Dermis blood vessel endothelial cell (primary cell): ENCODE measurements at places on chromosomes 11 and 22. TPM values are rescaled to one million over a fixed set of nuclear protein-coding genes. Genes with fewer than 3 reads are reported as not detected.
A peak's percentile ranks its signal among the peaks of the same experiment; 100 is the strongest.

DNA sequence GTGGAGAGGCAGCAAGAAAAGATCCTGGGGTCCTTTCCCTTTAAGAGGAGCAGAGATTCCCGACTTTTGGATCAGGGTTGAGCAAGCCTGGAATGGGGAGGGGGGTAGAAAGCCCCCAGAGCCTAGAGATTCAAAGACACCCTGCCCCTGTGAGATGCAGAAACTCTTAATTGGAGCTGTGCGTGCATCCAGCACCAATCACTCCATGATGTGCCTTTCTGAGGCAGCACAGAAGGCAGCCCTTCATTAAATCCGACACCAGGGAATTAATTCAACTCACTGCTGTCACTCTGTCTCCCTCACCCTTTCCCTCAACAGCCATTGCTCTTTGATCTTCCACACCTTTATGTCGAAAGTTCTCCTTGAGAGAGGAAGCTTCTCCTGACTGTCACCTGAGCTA is 43.0 kb downstream of the DSCAML1 start:
- no peak for DNase-seq

DNA sequence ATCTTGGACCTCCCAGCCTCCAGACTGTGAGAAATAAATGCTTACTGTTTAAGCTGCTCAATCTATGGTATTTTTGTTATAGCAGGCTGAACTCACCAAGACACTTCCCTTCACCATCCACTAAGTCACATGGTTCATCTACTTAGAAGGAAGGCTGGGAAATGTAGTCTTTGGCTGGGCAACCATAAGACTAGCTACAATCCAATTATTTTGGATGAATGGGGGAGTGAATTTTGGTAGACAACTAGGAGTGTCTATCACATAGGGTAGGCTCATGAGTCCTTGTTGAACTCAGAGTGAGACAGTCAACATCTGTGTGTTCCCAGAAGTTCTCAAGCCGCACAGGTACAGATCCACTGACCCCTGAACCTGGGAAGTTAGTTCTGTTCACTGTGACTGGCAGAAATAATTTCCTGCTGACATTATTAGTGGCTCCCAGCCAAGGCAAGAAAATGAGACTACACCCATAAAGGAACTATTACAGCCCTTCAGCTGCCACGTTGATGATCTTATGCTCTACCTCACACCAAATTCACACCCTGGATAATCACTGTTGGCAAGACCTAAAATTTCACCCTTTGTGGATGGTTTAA is 3.1 kb upstream of the SLC35C1 start:
- DNase-seq: peak; percentile 41

GRCh38 chr11:87331273-87331672 is 293.5 kb downstream of the TMEM135 start:
- no peak for DNase-seq

GRCh38 chr11:61602775-61603569 is 22.1 kb upstream of the SYT7 start:
- no peak for DNase-seq

- DNase-seq: no peak
Measured at GRCh38 chr11:2237457-2238238, 32.7 kb downstream of the ASCL2 start.

DNA sequence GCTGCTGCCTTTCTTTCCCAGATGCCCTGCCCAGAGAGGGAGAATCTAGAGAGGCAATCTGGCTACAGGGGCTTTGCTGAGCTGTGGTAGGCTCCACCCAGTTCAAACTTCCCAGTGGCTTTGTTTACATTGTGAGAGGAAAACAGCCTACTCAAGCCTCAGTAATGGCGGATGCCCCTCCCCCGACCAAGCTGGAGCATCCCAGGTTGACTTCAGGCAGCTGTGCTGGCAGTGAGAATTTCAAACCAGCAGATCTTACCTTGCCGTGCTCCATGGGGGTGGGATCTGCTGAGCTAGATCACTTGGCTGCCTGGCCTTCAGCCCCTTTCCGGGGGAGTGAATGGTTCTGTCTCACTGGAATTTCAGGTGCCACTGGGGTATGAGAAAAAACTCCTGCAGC is 12.2 kb downstream of the BDNF start:
- no peak for DNase-seq

GRCh38 chr11:12137938-12138731 is 27.7 kb downstream of the MICAL2 start:
- peak; percentile 84 for DNase-seq

- peak; percentile 62 for DNase-seq
Measured at GRCh38 chr22:22408731-22409696, 99.5 kb downstream of the ZNF280B start.

DNA sequence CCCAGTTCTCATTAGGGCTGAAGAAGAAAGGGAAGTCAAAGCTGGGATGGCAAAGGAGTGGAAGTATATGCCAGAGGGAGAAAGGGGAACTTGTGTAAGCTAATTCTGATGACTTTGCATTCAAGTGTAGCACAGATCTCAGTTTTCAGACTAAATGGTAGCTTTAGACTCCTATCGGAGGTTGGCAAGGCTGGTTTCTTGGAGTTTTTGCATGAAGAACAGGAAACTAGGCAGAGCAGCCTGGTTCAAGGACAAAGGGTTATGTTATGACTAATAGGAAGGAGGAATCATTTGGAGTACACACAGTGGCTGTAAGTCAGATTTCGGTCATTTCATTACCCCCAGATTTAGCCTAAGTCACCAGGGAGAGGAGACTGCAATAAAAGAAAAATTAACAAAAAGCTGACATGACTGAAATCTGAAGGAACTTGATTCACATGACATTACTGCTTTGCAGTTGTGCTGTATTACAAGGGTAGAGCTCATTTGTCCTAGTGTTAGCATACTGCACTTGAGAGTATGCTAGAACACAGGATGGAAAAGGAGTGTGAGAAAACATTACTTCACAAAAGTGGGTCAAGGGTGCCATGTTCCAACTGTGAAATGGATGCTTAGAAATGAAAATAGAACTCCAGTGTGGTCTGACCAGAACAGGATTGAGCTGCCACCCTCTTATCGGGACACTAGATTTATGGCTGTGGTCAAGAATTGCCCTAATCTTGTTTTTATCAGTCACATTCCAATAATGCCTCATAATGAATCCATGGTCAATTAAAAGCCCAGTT is 23.6 kb downstream of the ADM start:
- DNase-seq: peak; percentile 75

- DNase-seq: peak; percentile 73
Measured at GRCh38 chr22:17213976-17214375, 5.3 kb downstream of the ADA2 start.

DNA sequence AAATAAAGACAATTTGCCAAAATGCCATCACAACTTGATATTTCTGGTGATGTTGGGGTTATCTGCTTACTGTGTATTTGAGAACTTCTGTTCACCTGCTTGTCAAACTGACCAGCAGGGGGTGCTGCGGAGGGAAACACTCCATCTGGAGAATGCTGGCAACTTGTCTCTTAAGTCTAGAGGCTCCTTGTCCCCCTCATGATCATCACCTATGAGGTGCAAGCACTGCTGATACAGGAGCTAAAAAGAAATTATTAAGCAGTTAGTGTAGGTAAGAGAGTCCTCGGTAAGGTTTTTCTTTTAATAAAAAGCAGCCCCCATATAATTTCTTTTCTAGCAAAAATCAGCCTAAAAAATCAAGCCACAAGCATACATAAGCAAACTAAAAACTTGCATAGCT is 32.7 kb upstream of the GLYATL1B start:
- DNase-seq: peak; percentile 79

- no peak for DNase-seq
Measured at GRCh38 chr11:34924714-34925113, 8.3 kb downstream of the PDHX start.

GRCh38 chr11:46294365-46295309 is 17.2 kb downstream of the CREB3L1 start:
- DNase-seq: no peak

- DNase-seq: peak; percentile 56
Measured at GRCh38 chr11:8206251-8207079, 37.6 kb upstream of the RIC3 start.

DNA sequence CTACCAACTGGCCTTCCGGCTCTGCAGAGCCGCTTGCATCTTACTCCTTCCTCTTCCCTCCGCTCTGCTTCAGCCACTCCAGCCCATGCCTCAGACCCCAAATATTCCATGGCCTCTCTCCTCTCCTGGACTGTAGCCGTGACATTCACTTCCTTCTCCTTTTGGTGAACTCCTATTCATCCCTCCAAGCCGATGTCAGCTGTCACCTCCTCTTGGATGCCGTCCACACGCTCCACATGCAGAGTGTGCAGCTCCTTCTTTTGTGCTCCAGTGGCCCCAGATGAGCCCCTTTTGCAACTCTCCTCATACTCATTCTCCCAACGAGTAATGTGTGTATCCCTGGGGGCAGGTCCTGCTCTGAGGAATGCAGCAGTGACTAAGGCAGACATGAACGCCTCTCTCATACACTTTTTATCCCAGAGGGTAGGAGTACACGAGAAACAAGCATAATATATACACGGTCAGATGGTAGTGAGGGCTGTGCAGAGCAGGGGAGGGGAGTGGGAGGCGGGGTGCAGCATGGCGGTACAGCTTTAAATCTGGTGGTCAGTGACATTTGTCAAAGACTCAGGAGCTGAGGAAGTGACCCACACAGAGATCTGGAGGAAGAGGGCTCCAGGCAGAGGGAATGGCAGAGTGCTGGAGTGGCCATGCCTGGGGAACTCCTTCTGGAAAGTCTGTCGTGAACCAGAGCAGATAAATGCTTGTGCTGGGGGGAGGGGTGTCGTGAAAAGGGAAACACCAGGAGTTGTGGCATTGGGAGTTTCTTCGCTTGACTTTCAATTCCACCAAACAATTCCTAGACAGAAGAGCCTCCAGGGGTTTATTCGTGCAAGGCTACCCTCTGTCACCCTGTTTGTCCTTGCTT is 83.8 kb upstream of the ATXN10 start:
- DNase-seq: no peak

- no peak for DNase-seq
Measured at GRCh38 chr11:67113231-67113721, 5.8 kb upstream of the KDM2A start.

DNA sequence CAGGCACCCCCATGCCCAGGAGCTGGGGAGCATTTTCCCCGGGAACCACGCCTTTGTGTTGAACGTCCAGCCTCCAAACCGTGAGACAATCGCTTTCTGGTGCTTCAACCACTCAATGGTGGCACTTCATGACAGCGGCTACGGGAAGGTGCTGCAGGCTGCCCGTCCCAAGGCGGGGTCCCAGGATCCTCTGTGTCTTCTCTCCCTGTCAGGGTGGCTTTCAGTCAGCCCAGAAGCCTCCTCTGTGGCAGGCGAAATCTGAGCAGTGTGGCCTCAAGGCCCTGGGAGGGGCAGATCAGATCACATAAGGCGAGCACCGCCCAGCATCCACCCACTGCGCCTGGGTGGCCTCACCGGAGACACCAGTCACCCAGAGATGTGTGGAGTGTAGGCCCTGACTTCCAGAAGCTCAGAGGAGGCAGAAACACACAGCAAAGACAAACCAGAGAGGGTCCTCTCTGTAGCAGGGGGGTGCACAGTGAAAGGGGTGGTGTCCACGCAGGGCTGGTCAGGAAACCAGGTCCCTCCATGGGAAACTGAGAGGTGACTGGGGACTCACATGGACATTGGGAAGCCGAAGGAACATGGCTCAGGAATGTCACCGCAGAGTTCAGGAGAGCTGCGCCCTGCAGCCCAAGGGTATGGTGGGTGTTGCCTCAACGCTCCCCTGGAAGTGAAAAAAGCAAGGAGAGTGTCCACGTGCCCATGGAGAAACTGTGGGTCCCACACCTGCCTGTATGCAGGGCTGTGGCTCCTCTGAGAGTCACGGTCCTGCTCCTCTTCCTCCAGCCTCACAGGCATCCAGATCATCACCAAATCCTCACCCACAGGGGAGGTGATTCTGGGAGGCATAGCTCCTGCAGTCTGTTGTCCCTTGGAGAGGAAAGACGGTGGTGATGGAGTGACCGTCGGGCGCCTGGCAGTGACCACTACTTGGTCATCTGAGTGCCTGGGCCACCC is 1420.7 kb downstream of the TBC1D22A start:
- no peak for DNase-seq

GRCh38 chr22:17707526-17707925 is 66.7 kb downstream of the BID start:
- peak; percentile 71 for DNase-seq

DNA sequence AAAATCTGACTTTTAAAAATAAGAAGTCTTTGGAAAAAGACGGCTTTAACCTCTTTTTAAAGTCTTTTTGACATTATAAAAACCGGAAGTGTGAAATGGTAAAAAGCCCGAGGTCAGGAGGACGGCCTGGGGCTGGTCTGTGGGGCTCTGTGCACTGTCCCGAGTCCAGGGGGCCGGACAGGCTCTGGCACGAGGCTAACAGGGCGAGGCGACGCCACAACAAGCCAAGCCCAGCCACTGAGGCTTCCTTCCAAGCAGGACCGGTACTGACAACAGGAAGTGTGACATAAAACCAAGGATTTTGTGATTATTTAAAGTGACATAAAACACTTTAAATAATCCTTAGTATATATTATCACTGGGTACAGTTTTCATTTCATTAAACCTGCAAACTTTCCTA is 39.2 kb downstream of the BRD1 start:
- peak; percentile 67 for DNase-seq

DNA sequence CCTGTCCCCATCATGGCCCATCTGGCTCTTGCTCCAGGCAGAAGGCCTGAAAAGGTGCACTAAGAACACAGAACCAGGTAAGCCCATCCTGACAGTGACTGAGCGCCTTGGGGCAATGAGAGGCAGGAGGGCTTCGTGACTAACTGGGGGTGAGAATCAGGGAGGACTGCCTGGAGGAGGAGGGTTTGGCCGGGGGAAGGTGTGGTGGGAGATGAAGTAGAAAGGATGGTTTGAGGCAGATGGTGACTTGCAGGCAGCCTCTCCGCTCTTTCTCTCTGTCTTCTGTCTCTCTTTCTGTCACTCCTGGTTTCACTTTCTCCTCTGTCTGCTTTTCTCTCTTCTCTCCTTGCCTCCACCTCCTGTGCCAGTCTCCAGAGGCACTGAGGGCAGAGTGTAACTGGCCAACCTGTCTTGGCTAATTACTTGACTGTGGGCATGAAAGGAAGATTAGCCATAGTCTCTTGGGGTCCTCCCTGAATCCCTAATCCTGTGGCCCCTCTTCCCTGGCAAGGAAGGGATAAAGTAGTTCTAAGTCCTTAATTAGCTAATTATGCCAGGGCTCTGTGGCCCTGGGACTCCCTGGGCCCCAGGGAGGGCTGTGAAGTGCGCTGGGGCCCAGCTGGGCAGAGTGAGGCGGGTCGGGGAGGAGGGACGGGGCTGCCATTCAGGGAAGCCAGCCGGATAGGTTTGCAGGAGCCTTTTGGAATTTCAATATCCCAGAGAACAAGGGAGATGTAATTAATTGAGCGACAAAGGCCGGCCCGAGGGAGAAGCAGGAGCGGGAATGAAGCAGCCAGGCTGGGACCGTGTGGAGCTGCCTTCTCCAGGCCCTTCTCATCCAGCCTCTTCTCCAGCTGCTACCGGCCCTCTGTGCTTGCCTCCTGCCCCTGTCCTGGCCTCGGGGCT is 61.1 kb downstream of the CACNA1I start:
- DNase-seq: no peak

Gene LRRC32
- total RNA-seq: 80.8 and 98.6 TPM in 2 replicates

Gene TRIM49D2
- total RNA-seq: not detected in 2 replicates

Gene C11orf52
- 0.17 and 0.47 TPM in 2 replicates for total RNA-seq

Gene GLYATL2
- total RNA-seq: 0.09 TPM in 1 of 2 replicates, not detected in the other

Gene RIMBP3B
- total RNA-seq: 0.09 and 0.34 TPM in 2 replicates

Gene HINFP
- total RNA-seq: 14.8 and 19.2 TPM in 2 replicates

Gene EFEMP2
- 16.8 and 22.1 TPM in 2 replicates for total RNA-seq

Gene MS4A6E
- not detected in 2 replicates for total RNA-seq

Gene OR2AG2
- not detected in 2 replicates for total RNA-seq
